ENCODE measurements at places on chromosomes 16 and 17. TPM values are rescaled to one million over a fixed set of nuclear protein-coding genes. Genes with fewer than 3 reads are reported as not detected.

- H3K4me1 ChIP-seq, result peaks cover 12% of the 10 kb centered on the region
- H3K4me3 ChIP-seq, result no peak overlapping the region
- H3K27ac ChIP-seq, result no peak overlapping the region
- no peak for DNase-seq
Observed at GRCh38 chr17:35856603-35857002, 12.1 kb downstream of the HEATR9 start.

DNA sequence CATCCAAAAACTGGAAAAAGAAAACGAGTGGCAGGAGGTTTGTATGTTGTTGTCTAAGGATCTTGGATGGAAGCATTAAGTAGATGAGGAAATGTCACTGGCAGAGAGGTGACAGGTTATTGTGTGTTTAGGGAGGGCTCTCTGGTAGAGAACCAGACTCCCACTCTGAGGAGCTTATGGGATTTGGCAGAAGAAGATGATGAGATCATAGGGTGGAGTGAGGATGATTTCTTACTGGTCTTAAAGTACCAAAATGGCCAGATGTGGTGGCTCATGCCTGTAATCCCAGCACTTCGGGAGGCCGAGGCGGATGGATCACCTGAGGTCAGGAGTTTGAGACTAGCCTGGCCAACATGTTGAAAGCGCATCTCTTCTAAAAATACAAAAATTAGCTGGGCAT is 9.0 kb downstream of the WWOX start:
- H3K27me3 ChIP-seq, result no peaks in the 10 kb centered on the region
- H3K4me1 ChIP-seq, result no peaks in the 10 kb centered on the region
- no peak for DNase-seq
- H3K27ac ChIP-seq, result no peak overlapping the region
- H3K36me3 ChIP-seq, result peaks cover 8% of the 10 kb centered on the region
- H3K4me3 ChIP-seq, result no peak overlapping the region

DNA sequence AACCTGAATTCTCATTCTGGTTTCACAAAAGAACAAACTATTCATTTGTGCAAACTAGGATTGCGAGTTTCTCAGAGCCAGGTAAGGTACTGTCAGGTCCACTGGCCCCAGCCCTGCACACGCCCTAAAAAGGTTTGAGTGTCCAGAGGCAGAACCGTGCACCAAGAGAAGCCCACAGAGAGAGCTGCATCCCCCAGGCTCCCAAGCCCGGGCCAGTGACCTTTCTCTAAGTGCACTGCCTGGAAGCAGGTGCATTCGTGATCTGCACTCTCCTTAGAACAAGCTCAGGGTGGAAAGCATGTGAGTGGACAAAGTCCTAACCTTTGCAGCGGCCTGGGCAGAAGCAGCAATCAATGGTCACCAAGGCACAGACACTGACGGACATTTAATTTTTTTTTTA is 26.8 kb downstream of the MEAK7 start:
- peaks cover 23% of the 10 kb centered on the region for H3K36me3 ChIP-seq
- H3K27me3 ChIP-seq, result no peaks in the 10 kb centered on the region
- no peak for DNase-seq
- no peaks in the 10 kb centered on the region for H3K4me1 ChIP-seq
- H3K27ac ChIP-seq, result no peak overlapping the region

DNA sequence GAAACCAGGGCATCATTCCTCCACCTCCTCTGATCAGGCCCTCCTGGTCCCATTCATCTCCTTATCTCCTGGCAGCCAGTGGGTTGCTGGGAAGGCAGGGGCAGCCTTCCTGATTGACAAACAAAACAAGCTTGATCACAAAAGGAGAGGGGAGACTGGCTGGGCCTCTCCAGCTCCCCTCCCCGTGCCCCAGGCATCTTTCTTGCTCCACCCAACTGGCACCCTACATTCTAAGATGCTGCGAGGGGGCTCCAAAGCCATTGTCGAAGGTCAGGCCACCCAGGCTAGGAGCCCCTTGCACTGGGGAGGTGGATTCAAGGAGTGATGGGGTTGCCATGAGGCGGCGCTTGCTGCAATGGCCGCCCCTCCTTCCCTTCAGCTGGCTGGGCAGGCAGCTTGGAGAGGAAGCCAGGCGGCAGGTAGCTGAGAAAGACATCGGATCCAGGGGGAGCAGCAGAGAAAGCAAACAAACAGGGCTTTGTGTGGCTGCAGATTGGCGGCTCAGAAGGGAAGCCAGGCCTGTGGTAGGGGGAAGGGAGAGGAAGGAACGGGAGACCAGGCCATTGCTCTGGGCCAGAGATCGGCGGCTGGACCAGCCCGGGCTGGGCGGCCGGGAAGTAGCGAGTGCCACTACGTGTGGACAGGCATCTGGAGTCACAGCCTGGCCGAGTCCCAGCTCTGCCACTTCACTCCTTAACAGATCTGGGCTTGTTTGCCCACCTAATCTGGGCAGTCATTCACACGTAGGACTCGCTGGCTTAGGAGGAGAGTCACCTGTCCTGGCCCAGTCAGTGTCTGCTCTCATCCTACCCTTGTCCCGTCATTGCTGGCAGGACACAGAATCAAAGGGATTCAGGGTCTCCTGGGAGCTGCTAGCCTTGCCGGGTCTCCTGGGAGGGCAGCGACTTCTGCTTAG is 12.3 kb downstream of the RAI1 start:
- peak overlapping the region; percentile 76 for H3K4me3 ChIP-seq
- peak overlapping the region; percentile 87 for H3K27ac ChIP-seq
- no peaks in the 10 kb centered on the region for H3K27me3 ChIP-seq
- no peak for DNase-seq
- peaks cover 58% of the 10 kb centered on the region for H3K4me1 ChIP-seq

DNA sequence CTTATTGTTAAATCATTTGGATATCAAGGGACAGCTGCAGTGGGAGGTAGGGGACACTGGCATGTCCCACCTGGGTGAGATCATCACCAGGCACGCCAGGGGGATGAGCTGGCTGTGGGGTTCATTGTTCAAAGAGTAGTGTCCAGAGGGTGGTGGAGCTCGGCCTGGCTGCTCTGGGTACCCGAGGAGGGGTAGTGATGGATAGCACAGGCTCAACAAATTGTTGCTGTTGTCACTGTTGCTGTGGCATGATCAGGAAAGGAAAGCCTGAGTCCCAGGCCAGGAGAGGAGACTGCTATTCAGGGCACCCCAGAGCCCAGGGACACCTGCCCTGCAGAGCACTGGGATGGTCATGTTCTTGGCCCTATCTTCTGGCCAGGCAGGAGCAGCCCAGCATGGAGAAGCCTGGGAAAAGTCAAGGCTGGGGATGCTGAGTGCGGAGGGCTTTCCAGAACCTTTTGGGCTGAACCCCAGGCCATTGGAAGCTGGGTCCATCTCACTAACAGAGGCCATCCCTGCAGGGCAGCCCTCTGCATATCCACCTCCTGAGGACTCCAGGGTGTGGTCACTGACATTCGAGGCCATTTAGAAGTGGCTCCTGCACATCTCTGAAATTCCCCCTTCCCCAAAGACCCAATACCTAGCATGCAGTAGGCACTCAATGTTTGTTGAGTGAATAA is 12.1 kb downstream of the BEAN1 start:
- H3K4me3 ChIP-seq, result no peak overlapping the region
- no peaks in the 10 kb centered on the region for H3K4me1 ChIP-seq
- H3K27me3 ChIP-seq, result peaks cover 10% of the 10 kb centered on the region
- DNase-seq, result no peak
- no peaks in the 10 kb centered on the region for H3K36me3 ChIP-seq
- H3K27ac ChIP-seq, result no peak overlapping the region

- no peak overlapping the region for H3K27ac ChIP-seq
- no peaks in the 10 kb centered on the region for H3K27me3 ChIP-seq
- no peak for DNase-seq
- no peaks in the 10 kb centered on the region for H3K36me3 ChIP-seq
- no peaks in the 10 kb centered on the region for H3K4me1 ChIP-seq
- H3K4me3 ChIP-seq, result no peak overlapping the region
Observed at GRCh38 chr16:89061590-89062380, 31.9 kb upstream of the ACSF3 start.

DNA sequence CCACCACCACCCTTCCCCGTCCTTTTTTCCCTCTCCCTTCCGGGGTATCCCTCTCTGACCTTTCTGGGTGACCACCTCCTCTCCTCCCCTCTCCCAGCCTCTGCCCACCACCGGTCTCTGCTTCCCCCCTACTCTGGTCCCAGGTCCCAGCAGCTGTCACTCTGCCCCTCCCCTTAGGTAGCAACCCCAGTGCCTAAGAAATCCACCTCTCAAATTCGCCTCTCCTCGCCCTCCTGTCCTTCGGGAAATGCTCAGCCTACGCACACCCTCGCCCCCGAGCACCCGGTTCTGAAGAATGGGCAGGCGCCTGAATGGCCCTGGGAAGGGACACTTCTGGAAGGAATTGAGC is 775 bp upstream of the SP6 start:
- no peak overlapping the region for H3K27ac ChIP-seq
- H3K4me3 ChIP-seq, result no peak overlapping the region
- peaks cover 79% of the 10 kb centered on the region for H3K27me3 ChIP-seq
- no peak for DNase-seq
- H3K4me1 ChIP-seq, result peaks cover 41% of the 10 kb centered on the region

DNA sequence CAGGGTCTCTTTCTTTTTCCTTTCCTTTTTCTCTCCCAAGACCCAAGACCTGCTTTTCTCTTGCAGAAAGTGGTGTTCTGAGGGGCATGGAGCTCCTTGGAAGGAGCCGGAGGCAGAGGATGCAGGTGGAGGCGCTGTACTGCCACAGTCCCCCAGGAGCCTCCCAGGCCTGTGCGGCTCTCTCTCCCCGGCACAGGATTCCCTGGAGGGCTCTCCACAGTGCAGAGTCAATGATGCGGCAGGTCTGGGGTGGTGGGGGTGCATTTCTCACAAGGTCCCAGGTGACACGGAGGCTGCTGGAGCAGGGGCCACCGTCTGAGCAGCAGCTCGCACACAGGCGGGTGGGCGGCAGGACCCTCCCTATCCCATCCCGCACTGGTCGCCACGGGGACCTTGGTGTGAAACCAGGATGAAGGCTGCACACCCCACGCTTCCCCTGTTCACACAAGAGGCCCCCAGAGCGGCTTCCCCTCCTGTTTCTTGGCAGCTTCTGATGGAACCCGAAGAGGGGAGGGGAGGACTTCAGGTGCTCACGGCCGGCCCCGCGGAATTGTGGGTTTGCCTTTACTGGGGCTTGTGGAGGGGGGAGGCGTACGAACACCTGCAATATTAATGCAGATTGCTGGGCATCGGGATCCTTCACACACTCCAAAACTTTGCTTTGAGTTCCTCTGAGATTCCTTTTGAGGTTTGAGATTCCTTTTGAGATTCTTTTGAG is 186.9 kb downstream of the ENGASE start:
- H3K27ac ChIP-seq, result no peak overlapping the region
- no peaks in the 10 kb centered on the region for H3K36me3 ChIP-seq
- H3K4me1 ChIP-seq, result no peaks in the 10 kb centered on the region
- no peaks in the 10 kb centered on the region for H3K27me3 ChIP-seq
- no peak for DNase-seq

GRCh38 chr17:66840061-66840460 is 5.1 kb downstream of the CACNG5 start:
- DNase-seq, result no peak
- H3K4me3 ChIP-seq, result no peak overlapping the region
- H3K36me3 ChIP-seq, result no peaks in the 10 kb centered on the region
- H3K27ac ChIP-seq, result no peak overlapping the region

DNA sequence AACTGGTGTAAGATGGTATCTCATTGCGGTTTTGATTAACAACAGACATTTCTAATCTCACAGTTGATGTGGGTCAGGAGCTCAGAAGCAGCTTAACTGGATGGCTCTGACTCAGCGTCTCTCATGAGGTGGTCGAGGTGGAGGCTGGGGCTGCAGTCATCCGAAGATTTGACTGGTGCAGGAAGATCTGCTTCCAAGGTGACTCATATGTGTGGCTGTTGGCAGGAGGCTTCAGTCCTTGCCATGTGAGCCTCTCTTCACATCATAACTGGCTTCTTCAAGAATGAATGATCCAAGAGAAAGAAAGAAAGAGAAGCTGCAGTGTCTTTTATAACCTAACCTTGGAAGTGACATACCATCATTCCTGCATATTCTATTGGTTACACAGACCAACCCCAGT is 376.1 kb downstream of the SEC14L1 start:
- H3K27me3 ChIP-seq, result no peaks in the 10 kb centered on the region
- no peaks in the 10 kb centered on the region for H3K4me1 ChIP-seq
- no peak overlapping the region for H3K4me3 ChIP-seq
- H3K36me3 ChIP-seq, result no peaks in the 10 kb centered on the region
- H3K27ac ChIP-seq, result no peak overlapping the region
- DNase-seq, result no peak

GRCh38 chr17:44053125-44053872 is 13.2 kb downstream of the LSM12 start:
- H3K27me3 ChIP-seq, result no peaks in the 10 kb centered on the region
- H3K4me3 ChIP-seq, result no peak overlapping the region
- peaks cover 2% of the 10 kb centered on the region for H3K4me1 ChIP-seq
- H3K36me3 ChIP-seq, result peaks cover 70% of the 10 kb centered on the region

DNA sequence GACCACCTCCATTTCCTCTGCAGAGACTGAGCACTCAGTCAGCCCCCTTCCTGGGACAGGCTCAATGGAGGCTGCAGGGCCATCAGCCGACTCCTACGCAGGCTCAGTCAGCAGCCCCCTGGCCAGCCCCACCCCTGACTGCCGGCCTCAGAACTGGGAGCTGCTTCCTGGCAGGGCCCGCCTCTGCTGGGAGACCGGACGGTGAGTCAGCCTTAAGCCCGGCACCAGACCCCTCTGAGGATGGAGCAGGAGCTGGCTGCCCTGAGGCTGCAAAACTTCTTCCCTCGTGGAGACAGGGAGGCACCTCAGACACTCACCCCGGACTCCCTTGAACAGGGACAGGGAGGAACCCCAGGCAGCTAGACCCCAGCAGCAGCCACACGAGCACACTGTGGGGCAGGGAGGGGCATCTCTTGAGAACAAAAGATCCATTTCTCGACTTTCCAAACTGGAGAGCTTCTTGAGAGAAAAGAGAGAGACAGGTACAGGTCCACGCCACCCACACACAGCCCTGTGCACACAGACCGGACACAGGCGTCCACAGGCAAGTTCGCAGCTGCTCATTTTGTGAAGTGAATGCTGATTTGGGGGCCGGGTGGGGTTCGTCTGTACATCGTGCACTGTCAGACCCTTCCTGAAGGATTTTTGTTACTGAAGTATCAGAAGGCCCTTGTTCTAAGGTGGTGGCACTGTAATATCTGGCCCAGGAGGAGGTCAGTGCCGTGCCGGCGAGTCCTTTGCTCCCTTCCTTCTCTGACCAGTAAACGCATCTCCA is 1.3 kb upstream of the TUBB3 start:
- peaks cover 55% of the 10 kb centered on the region for H3K27me3 ChIP-seq
- peaks cover 94% of the 10 kb centered on the region for H3K4me1 ChIP-seq
- H3K4me3 ChIP-seq, result no peak overlapping the region

DNA sequence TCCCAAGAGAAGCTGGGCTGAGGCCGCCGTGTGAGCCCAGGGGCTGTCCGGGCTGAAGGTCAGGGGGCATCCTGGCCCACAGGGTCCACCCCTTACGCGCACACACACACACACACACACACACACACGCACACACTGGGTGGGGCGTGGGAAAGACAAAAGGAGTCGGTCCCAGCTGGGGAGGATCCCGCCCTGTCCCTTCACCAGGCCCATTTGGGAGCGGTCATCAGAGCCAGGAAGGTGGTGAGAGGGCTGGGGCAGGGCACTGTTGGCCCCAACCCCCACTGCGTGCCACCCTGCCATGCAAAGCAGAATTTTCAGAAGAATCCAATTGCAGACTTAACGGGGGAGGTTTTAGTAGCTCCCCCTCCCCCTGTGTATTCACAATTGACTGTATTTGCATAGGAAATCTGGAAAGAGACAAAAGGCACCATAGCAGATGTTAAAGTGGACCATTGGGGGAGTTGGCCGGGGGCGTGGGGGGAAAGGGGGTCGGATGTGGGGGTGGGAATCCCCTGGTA is 11.3 kb upstream of the CD300A start:
- H3K27ac ChIP-seq, result no peak overlapping the region
- DNase-seq, result no peak
- no peaks in the 10 kb centered on the region for H3K27me3 ChIP-seq
- H3K36me3 ChIP-seq, result no peaks in the 10 kb centered on the region

The CMTM1 gene
- total RNA-seq, result 0.66 TPM

The PPY gene
- total RNA-seq, result not detected

The PTX4 gene
- not detected for total RNA-seq

The KCNJ12 gene
- total RNA-seq, result not detected

The OTOP3 gene
- not detected for total RNA-seq

All from CD4-positive, alpha-beta T cell (primary cell).